Nucleus accumbens (tissue), 56 donors: ENCODE measurements at places on chromosomes 1 and 21.

- DNase-seq = peak; percentile 29
Observed at GRCh38 chr1:18949686-18950400, 6.6 kb downstream of the IFFO2 start.

DNA sequence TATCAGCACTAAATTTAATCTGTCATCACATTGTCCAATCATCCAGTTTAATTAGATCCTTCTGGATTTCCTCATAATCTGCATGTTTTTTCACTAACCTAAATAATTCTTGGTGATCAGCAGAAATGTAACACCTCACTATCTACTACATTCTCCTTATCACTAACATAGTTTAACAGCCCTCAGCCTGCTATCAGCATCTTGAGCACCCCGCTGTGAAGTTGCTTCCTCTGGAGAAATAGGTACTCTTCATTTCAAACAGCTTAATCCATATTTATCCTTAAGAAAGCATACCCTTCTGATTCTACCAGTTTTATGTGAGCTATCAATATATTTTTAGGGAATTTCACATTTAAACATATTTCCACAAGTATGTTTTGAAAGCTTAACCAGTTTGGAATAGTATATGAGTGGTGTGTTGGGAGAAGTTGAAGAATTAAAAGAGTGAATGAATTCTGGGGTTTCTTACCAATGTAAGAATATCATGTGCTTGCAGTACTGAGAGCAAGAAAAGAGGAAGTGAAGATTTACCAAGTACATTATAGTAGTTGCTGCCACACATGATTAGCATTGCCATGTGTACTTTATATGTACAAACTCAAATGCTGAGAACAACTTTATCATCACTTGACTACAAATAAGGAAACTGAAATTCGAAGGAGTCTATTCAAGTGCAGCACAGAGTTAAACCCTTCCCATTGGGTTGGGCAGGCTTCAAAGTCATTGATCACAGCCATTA is 771.1 kb upstream of the ADGRL4 start:
- DNase-seq = no peak

- no peak for DNase-seq
Observed at GRCh38 chr1:93816970-93817678, 61.9 kb downstream of the DNTTIP2 start.

GRCh38 chr1:2642131-2642559 is 9.3 kb upstream of the MMEL1 start:
- DNase-seq = no peak

DNA sequence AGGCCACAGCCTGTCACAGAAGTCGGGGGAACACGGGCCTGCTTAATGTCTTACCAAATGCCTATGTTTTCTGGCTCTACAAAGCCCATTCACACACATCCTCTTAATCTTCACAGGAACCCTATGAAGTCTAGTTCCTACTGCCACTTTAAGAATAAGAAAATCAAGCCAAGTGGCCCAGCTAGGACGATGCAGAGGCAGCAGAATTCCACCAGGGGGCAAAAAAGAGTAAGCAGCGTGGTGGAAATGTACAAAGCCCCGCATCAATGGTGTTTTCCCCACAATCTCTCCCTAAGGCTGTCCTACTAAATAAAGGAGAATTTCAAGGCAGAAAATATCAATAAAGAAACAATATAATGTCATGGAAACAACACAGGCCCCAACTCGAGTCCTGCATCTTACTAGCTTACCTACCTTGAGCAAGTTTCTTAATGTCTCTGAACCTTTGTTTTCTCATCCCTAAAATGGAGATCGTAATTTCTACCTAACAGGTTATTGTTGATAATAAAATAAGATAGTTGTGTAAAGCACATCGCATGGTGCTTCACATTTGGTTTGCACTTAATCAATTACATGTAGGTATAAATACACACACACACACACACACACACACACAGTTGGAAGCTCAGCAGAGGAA is 21.4 kb downstream of the SEC16B start:
- peak; percentile 25 for DNase-seq

DNA sequence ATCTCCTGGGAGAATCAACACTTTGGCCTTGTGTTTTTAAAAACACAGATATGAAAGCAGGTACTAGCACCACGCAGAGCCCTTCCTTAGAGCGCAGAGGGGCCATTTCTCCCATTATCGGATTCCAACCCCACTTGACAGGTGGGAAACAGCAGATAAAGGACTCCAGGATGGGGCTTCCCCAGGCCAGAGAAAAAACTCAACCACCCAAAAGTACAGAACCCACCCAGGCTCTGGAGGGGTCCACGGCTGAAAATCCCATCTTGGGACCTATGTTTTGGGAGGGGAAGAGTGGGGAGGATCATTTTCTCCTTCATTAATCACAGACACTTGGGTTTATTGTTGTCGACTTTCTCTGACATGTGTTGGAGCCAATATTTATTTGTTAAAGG is 27.1 kb upstream of the COL18A1 start:
- DNase-seq = no peak

GRCh38 chr1:245690946-245691541 is 536.3 kb downstream of the KIF26B start:
- no peak for DNase-seq

GRCh38 chr1:48030696-48031365 is 33.6 kb upstream of the TRABD2B start:
- DNase-seq = no peak

DNA sequence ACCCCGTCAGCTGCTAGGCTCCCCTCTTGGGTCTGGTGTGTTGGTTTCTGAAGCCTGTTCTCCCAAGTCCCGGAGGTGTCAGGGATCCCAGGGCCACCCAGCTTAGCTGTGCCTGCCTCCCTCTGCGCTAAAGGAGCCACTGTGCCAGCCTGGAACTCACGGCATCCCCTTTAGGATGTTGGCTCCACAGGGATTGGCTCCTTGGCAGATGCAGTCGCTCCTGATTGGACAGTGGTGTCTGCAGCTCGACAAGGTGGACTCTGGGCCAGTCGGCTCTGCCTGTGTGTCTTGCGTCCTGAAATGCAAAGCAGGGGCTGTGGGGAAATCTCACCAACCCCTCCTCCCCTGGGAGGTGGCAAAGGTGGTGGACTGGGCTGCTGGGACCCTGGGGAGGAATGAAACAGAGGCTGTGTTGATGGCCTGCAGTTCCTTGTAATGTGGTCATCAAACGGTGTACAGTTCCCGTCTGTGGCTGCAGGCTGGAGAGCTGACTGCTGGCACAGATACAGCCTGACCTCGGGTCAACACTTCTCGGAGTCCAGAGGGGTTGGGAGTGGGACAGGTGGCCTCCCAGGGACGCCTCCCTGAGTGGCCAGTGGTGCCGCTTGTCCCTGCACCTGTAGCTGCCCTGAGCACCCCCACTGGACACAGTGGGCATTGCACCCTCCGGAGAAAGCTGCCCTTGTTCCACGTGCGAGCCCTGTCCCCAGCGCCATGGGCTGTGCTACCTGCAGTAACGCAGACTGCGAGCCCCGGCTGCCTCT is 11.5 kb upstream of the KCNAB2 start:
- DNase-seq = no peak

- DNase-seq = no peak
Observed at GRCh38 chr1:229621663-229622062, 4.3 kb downstream of the TAF5L start.

DNA sequence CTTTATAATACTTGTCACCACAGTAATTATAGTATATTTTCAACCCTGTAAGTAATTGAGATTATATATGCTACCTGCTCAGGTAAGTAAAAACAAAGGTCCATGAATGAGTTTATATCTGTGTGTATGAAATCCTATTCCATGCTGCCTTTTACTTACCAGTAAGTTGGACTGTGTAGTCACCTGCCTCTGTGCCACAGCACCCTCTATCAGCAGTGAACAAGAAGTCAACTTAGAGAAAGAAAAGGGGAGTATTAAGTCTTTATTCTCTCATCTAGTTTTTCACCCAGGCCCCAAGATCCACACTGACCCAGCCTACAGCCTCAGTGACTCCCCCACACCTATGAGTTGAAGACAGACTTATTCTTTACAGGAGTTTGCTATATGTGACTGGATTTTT is 36.9 kb upstream of the IFI16 start:
- DNase-seq = no peak

DNA sequence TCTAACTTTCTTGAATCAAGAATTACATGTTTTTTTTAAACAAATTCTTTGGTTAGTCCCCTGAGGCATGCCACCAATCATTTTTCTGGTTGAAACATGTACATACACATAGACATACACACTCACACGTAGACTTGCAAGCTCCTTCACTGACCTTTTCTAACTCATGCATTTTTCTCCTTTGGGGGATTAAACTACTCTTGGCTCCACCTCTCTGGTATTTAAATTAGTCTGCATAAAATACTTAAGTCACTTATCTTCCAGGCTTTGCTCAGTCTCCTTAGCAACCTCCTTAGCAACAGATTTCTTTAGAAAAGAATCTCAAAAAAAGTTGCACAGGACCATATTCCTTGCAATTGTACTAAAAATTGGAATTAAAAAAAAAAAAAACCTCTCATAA is 440.9 kb upstream of the LRRC7 start:
- no peak for DNase-seq

DNA sequence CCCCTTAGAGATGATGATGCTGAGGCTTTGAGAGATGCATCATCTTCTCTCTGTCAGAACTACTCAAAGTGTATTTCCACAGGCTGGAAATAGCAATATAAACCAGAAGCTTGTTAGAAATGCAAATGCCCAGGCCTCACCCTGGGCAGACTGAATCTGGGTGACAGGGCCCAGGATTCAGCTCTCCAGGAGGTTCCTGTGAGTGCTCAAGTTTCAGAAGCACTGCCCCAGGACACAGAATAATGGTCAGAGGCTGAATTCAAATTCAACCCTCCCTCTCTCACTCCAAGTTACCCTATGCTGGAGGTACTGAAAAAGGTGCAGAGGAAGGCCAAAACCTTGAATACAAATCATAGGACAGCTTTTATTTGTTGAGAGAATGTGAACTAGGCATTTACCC is 98.5 kb upstream of the NGF start:
- DNase-seq = no peak

- no peak for DNase-seq
Observed at GRCh38 chr1:187504779-187505178, 676.0 kb downstream of the PLA2G4A start.

- no peak for DNase-seq
Observed at GRCh38 chr1:100767176-100767890, 47.8 kb downstream of the VCAM1 start.

DNA sequence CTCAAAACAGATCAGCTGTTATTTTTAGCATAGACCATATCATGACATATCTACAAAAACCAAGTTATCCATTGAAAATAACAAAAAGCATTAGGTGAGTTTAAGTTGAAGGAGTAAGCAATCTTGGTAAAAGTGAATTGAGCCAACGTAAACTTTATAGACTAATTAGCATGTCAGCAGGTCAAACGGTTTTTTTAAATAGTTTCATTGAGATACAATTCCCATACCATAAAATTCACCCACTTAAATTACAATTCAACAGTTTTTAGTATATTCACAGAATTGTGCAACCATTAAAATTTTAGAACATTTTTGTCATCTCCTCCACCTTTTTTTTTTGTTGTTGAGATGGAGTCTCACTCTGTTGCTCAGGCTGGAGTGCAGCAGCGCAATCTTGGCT is 92.1 kb downstream of the TGFBR3 start:
- no peak for DNase-seq

DNA sequence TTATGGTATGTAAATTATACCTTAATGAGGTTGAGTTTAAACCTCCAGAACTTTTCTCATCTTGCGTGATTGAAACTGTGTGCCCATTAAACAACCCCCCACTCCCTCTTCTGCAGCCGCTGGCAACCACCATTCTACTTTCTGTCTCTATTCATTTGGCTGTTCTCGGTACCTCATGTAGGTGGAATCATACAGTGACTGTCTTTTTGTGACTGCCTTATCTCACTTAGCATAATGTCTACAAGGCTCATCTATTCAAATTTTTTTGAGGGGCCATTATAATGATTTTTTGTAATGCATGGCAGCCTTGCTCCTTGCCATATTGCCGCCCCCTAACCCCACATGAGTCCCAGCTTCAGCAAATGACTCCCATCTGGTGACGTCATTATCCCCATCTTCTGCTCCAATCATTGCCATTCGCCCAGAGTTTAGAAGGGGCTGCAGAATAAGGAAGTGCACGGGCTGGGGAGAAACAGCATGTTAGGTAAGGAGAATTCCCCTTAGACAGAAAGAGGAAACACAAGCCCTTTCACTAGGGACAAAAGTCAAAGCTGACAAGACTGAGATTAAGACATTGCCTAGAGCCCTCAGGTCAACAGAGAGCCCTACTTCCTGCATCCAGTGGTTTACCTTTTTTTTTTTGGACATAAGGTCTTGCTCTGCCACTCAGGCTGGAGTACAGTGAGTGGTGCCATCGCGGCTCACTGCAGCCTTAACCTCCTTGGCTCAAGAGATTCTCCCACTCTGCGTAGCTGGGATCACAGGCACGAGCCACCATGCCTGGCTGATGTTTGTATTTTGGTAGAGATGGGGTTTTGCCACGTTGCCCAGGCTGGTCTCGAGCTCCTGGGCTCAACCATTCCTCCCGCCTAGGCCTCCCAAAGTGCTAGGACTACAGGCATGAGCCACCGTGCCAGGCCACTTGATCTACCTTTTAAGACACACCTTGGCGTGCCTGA is 78.4 kb upstream of the ERRFI1 start:
- DNase-seq = no peak

DNA sequence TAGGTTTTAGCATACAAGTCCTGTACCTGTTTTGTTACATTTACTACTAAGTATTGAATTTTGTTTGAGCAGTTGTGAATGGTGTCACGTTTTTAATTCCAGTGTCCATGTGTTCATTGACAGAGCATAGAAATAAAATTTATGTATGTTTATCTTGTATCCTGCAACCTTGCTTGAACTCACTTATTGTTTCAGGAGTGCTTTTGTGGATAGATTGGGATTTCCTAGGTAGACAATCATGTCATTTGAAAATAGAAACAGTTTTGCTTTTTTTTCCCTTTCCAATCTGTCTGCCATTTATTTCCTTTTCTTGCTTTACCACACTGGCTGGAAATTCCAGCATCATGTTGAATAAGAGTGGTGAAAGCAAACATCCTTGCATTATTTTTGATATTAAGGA is 15.0 kb upstream of the ABCG1 start:
- no peak for DNase-seq

- no peak for DNase-seq
Observed at GRCh38 chr21:34336245-34336644, 27.6 kb upstream of the KCNE2 start.

DNA sequence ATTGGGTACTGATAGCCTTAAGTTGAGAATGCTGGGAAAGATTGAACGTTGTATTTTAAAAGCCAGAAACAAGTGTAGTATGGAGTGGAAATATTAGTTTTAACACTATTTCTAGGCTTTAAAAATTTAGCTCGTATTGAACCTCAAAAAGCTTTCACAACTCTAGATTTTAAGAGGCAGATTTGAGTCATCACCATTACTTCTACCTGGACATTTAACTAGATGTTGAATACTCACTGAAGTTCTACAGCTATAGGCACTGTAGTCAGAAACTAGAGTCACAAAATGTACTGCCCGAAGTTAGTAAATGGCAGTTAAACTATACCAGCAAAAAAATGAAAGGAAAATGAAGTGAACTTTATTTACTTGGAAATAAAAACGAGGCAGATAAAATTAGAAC is 96.5 kb downstream of the NEK7 start:
- DNase-seq = no peak
